ENCODE measurements at places on chromosomes 6 and 20.
A peak's percentile ranks its signal among the peaks of the same experiment; 100 is the strongest.

- DNase-seq = no peak
Measured at GRCh38 chr6:32779036-32779435, 15.7 kb upstream of the HLA-DQB2 start.

- DNase-seq = no peak
Measured at GRCh38 chr6:138535728-138536455, 36.6 kb upstream of the NHSL1 start.

GRCh38 chr6:87656857-87657256 lies 45.2 kb downstream of the AKIRIN2 start:
- no peak for DNase-seq

DNA sequence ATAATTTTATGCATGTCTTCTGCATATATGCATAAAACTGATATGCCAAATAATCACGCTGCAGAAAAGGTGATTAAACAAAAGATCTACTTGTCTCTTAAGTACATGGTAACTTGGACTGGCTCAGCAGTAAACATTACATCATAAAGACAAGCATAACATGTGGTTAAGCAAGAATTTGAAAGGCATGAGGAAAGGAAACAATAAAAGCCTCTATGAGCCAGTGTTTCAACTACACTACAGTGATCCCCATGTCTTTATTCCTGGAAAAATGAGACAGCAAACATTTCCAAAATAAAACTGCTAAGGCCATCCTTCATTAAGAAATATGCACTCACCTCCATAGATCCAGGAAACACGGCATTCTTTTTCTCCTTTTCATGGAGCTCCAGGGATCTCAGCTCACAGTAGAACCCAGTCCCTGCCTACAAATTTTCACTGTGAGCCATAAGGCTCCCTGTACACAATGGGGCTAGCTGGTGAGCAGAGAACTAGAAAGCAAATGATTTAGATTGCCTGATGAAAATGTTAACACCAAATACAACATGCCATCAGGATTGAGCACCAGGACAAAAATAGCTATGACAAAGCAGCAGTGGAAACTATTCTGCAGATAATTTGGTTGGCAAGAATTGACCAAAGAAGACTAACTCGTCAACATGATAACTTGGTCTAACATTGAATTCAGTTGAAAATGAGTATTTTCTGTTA lies 156.1 kb downstream of the COL21A1 start:
- DNase-seq = no peak

- no peak for DNase-seq
Measured at GRCh38 chr20:63896264-63897105, 1.6 kb downstream of the DNAJC5 start.

DNA sequence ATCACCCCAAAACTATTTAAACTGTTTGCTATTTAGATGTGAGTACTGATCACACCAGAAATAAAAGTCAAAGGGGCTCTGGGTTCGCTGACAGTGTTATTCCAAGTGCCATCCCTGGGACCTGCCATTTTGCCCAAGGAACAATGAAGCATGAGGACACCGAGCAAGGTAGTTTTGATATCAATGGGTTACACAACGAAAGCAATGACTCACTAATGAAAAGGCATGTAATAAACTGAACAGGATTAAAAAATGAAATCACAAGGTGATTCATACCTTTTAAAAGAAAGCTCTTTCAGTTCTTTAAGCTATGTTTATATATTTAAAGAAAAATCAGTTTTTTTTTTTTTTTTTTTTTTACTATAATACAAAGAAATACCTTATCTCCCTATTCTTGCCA lies 102.0 kb downstream of the HS3ST5 start:
- no peak for DNase-seq

DNA sequence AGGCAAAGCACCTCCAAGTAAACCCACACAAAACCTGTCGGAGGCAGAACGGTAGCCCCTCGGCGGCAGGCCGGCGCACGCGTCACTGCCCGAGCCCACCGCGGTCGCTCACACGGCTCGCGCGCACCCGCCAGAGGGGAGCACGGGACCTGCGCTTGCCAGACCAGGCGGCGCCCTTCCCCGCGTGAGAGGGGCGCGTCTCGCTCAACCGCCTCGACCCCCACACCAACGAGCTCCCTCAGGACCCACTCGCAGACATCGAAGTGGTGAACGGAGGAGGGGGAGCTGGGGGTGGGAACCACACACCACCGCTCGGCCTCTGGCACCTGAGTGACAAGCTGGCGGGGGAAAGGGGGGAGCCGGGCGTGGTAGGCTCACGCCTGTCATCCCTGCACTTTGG lies 1513.4 kb upstream of the DEFB115 start:
- no peak for DNase-seq

- no peak for DNase-seq
Measured at GRCh38 chr20:63738687-63739129, 868 bp upstream of the SLC2A4RG start.

GRCh38 chr6:158383542-158383941 lies 71.3 kb downstream of the TULP4 start:
- DNase-seq = no peak

GRCh38 chr6:38221251-38221650 lies 401.7 kb downstream of the ZFAND3 start:
- no peak for DNase-seq

DNA sequence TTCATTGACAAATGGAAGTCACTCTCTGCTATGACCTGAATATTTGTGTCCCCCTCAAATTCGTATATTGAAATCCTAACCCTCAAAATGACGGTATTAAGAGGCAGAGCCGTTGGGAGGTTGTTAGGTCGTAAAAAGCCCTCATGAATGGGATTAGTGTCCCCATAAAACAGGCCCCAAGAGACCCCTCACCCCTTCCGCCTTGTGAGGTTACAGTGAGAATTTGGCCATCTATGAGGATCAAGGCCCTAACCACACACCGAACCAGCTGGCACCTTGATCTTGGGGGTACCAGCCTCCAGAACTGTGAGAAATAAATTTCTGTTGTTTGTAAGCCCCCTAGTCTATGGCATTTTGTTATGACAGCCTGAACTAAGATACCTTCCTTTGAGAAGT lies 52.5 kb upstream of the SLC22A16 start:
- no peak for DNase-seq

GRCh38 chr6:163241683-163242082 lies 172.8 kb upstream of the QKI start:
- DNase-seq = no peak

DNA sequence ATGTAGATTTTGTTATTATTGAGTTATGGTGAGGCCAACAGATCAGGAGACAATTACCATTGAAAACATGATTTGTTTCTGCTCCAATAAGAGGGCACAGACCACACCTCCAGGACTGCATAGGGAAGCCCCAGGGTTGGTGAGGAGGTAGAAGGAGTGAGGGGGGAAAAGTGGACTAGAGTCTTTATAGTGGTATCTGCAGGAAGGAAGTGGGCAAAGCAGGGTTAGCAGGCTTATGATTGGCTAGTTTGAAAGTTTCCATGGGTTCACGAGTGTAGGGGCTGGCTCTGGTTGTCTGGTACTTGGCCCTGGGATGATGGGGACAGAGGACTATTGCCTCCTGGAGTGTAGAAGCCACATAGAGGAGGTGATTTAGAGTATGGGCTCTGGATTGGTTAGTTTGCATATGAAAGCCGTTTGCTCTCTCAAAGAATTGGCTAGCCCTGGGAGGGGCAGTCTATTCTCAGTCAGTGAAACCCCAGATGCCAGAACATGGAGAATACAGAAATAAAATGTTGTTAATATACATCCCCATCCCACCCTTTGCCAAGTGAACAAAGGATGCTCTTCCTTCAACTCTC lies 156.6 kb downstream of the KLHL32 start:
- no peak for DNase-seq

DNA sequence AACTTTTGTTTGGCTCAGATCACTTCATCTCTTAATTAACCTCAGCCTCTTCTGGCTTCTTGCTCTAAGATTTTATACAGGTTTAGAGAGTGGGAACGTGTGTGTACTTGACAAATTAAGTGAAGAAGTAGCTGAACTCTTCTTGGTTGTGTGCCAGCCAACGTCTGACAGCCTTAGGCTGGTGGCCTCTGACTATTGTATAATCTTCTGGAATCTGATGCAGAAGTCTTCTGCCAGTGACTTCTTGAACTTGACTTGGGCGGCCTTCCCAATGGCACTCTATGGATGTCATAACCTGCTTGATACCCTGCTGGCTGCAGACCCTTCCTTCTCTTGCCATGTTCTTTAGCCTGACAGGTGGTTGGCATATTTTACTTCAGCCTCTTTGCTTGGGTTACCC lies 660.5 kb downstream of the DOK5 start:
- no peak for DNase-seq

GRCh38 chr6:6596529-6597328 lies 8.2 kb downstream of the LY86 start:
- DNase-seq = no peak

DNA sequence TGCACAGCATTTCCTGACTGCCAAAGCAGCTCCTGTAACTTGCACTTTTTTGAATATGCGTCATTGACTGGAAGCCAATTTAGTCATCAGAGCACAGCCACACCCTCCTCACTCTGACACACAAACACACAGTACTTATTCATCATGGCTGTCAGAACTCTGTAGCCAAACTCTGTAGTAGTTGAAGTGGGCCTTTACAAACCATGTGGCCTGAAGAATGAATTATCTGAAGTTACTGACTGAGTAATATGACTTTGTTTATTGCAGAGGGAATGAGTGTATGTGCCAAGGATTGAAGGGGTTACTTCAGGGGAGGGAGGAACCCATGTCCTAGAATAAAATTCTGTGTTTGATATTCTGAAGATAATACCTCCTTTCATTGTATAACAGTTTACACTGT lies 102.7 kb downstream of the FIG4 start:
- no peak for DNase-seq

DNA sequence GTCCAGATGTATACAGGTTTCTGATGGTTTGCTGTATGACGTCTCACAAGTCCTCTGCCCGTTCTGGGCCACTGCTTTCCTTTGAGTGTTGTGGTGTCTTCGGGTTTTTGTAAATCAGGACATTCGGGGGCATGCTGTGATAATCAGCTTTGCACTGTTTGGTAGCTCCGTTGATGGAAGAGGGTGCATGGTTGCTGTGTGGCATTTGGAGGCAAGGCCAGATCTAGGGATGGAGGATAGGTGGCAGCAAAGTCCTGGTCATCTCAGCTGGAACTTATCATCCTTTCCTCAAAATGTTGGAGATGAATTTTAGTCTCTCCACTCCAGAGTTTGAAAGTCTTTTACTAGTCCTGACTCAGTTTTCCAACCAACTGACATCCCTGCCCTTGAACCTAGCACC lies 91.0 kb downstream of the SCP2D1 start:
- DNase-seq = no peak

DNA sequence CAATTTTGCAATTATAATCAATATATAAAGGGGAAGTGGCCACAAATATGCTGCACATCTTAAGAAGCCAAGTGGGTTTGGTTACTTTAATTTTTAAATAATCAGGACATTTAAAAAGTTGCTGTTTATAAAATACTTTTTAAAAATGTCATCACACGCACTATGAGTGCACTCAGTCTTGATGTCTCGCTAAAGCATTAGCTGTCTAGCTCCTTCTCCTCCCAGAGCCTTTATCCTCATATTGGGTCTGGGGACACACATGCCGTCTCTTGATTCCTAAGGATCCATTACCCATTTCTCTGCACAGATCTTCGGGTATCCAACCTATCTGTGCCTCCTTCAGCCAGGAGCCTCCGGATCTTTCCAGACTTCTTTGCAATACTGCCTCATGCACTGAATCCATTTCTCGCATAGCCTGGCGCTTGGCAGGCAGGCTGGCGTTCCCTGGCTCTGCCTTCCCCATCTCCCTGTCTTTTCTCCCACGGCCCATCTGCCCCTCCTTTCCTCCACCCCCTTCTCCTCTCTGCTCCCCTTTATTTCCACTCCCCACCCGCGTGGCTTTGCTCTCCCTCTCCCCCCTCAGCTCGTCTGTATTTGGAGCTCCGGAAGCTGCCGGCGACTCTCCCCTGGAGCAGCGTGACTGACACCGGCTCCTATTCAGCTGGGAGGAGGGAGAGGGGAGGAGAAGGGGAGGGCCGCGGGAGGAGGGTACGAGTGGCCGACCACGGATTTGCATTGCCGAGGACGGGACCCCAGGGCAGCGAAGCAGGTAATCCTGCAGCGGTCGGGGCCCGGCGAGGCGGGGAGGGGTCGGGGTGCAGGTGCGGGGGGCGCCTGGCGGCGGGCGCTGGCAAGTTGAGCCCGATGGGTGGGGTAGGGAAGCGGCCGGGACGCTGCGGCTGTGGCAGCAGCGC lies at the start of gene CAP2:
CAP2 (plus strand) TSS at position 618 of the 914 bp plus-strand sequence. CDS start 27,961 bp downstream, outside the sequence.
- peak; percentile 48 for DNase-seq

DNA sequence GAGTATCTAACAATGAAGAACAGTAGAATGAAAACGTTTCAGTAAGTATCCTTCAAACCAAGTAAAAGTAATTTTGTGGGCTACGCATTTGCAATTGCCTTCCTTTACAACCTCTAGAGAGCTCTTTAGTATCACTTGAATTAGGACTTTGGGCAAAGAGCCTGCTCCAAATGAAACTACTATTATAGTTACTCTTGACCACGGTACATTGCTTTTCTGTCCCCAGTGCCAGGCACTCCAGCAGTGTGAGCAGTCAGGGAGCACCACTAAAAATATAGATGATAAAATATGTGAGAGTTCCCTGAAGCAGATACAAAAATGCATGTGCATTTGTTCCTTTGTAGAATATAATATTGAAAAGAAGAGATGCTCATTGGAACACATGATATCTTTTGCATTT lies 450.1 kb upstream of the MANEA start:
- DNase-seq = no peak

GRCh38 chr6:122372647-122373046 lies 26.8 kb upstream of the HSF2 start:
- no peak for DNase-seq

DNA sequence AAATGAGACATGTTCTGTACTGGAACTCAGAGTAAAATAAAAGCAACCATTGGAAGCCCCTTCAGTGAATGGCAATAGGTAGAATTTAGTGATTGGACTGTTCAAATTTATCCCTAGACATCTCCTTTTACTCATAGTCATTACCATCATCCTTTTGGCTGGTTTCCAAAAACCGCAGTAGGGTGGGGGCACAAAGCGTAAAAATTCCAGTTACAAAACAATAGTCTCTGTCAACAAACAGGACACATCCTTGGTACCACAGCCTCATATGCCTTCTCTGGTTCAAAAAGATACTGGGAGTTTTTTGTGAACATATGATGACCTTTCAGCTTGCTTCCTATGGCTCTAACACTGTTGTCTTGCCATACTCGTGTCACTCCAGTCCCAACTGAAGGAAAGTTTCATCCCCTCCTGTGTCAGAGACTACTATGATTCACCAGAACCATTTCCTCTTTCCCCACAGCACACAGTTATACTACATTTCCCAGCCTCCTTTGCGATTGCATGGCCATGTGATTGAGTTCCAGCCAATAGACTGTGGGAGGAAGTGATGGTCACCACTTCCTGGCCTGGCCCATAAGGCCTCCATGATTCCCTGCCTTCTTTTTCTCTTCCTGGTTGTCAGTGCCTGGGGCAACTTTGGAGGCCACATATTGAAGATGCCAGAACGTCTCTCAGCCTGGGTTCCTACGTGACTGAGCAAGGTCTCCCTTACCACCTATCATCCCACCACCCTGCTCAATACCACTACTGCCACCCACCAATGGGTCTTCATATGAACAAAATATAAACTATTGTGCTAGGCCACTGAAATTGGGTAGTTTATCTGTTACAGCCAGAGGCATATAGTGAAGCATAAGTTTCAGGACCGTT lies 162.4 kb downstream of the ID4 start:
- peak; percentile 9 for DNase-seq

GRCh38 chr6:1553562-1554083 lies 56.1 kb upstream of the FOXC1 start:
- no peak for DNase-seq

- DNase-seq = peak; percentile 25
Measured at GRCh38 chr6:11497881-11498280, 39.7 kb upstream of the TMEM170B start.

All from DMS 273 treated with DMSO at 0.1 percent for 48 hours (cell line).